BJ (cell line): ENCODE measurements at places on chromosomes 1 and 21.

DNA sequence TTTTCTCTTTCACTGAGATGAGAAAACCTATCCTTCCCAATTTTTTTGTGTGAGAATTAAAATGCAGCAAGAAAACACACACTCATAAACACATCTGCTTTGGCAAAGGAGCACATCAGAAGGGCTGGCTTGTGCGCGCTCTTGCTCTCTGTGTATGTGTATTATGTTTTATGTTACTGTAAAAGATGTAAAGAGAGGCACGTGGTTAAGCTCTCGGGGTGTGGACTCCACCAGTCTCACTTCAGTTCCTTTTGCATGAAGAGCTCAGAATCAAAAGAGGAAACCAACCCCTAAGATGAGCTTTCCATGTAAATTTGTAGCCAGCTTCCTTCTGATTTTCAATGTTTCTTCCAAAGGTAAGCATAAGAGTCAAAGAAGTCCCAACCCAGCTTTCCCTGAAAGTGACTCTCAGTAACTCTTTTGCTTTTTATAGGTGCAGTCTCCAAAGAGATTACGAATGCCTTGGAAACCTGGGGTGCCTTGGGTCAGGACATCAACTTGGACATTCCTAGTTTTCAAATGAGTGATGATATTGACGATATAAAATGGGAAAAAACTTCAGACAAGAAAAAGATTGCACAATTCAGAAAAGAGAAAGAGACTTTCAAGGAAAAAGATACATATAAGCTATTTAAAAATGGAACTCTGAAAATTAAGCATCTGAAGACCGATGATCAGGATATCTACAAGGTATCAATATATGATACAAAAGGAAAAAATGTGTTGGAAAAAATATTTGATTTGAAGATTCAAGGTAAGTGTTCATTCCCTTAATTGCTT, at the start of gene CD2:
CD2 (plus strand) TSS at position 233 of the 780 bp plus-strand sequence; CDS start at position 296, 63 bp downstream.
- no peak for DNase-seq

DNA sequence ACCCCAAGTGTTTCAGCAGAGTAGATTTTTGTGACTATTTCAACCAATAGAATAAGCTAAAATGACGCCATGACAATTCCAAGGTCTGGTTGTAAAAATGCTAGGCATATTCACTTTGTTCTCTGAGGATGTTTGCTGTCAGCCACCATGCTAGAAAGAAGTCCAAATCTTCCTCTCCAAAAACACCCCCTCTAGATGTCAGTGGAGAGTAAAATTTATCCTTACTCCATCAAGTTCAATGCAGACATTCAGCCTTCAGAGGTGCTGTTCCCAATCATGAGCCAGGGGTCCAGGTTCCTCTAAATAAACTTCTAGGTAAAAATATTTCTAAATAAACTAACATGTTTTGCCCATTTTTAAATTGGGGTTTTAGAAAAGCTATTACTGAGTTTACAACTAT, 395.4 kb upstream of the ADAMTS5 start:
- no peak for DNase-seq

DNA sequence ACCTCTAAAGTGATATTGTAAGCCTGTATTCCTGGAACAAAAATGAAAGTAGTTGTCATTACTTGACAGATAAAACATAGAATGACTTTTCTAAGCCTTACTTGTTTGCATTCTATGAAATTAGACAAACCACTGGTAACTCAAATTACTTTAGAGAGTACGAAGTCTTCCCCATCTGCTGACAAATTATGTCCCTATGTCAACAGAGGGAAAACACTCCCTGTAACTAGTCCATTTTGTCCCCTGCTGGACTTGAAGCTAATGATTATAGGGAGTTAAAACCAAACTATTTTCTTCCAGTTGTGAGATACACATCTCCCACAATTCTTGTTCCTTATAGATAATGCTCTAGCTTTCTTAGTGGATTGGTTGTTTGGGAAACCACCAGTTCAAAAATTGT, 39.6 kb downstream of the GREM2 start:
- DNase-seq, result no peak

GRCh38 chr1:1205769-1206375, 520 bp downstream of the TNFRSF18 start:
- no peak for DNase-seq

DNA sequence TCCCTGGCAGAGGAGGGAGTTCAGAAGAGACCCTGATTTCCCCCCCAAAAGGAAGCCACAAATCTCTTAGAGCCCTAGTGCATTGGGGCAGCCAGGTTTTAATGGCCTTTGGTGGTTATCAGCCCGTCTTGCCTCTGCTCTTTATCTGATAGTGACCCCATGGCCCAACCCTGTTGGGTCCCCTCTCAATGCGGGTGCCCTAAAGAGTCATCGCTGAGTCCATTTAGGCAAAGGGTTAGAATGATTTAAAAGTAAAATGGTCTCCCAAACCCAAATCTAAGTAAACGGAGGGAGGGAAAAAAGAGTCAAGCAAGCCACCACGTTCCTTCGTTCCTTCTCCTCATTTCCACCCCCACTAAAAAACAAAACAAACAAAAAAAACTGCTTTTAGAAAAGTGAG, 164.0 kb downstream of the RUNX1 start:
- no peak for DNase-seq

DNA sequence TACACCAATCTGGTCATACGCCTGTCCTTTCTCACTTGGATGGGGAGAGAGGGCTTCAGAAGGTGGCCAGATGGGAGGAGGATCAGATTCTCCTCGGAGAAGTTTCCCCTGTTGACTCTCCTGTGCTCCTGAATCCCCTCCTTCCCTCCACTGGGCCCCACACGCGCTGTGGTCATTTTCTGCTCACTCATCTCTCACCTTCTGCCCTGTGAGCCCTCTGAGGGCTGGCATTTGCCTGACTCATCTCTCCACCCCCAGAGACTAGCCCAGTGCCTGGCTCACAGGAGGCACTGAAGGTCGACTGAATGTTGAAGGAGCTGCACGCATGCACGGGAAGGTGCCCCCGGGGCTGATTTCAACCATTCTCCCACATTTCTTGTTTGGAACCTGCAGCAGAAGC, 14.2 kb downstream of the ABCA4 start:
- DNase-seq, result no peak

DNA sequence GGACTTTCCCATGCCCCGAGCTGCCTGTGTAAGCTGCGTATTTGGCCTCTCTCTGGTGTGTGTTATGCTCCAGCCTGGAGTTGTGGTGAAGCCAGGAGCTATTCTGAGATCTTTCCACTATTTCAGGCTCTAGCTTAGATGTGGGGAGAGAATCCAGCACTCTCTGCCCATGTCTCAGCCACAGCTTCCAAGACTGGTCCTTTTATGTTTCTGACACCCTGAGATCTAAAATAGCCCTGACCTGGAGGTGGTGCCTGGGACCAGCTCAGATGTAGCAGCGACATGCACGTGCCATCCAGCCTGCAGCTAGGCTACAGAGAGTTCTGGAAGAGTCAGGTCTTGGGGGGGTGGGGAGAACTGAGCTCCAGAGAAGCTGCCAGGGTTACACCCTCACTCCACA, 76.5 kb downstream of the TENT5C start:
- no peak for DNase-seq

GRCh38 chr1:29162025-29162424, 19.7 kb downstream of the SRSF4 start:
- no peak for DNase-seq

DNA sequence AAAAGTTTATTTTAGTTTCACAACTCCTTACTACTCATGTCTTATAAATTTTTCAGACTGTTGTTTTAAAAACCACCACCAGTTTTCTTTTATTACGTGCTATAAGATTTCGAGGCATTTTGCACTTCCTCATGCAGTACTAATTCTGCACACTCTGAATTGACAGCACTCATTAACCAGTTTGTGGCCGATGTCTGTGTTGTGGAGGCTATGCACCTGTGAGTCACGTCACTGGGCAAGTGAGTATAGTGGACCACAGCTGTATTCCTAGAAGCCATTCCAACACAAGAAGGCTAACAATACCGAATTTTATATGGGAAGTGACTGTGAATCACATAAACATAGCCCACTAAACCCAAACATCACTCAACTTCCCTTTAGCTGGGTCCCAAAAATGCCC, 21.0 kb upstream of the SPATA6 start:
- no peak for DNase-seq

- DNase-seq, result no peak
Measured at GRCh38 chr1:65176591-65176990, 28.6 kb downstream of the AK4 start.

DNA sequence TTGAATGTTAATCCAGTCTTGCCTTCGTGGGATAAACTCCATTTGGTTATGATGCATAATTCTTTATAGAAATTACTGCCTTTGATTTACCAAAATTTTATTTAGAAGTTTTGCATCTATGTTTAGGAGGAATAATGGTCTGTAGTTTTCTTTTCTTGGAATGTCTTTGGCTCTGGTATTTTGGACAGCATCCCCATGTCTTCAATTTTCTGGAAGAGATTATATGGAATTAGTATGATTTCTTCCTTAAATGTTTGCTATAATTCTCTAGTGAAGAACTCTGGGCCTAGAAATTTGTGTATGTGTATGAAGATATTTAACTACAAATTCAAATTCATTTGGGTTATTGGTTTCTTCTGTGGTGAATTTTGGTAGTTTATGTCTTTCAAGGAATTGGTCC, 92.7 kb downstream of the SNX7 start:
- DNase-seq, result no peak

DNA sequence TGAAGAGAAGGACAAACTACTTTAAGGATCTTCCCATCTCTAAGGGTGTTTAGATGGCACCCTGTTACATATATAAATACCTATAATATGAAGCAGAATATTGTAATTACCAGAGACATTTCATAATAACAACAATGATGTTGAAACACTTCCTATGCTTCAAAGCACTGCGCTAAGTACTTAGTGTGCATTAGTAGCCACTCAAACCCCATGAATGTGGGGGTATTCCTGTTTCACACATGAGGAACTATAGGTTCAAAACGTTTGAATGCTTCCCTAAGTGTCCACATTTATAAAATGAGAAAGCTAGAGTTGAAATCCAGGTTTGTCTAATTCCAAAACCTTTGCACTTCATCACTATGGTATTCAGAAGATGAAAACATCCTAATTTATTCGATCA, 18.5 kb upstream of the OR10J5 start:
- no peak for DNase-seq

- no peak for DNase-seq
Measured at GRCh38 chr1:223083831-223084230, 59.2 kb downstream of the TLR5 start.

GRCh38 chr21:35077466-35077865, 28.4 kb upstream of the RUNX1 start:
- DNase-seq, result no peak

GRCh38 chr1:24294228-24294672, 24.9 kb upstream of the GRHL3 start:
- DNase-seq, result peak; percentile 97

DNA sequence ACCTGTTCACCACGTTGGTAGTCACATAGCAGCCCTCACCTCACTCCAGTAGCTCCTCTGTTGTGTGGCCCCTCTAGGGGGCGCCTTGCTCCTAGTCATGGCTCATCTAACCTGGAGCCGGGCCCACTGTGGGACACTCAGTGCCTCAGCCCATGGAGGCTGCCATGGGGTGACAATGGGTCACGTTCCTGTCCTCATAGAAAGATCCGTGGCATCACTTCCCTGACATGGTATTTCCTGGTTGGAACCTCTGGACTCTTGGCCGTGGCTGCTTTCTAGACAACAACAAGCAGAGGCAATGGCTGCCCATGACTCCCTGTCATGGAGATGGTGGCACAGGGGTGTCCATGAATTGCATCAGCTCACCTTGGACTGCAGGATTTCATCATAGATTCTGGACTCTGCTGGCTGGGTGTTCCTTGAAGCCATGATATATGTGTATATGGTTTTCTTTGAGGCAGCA, 27.5 kb upstream of the SLAMF6 start:
- no peak for DNase-seq

DNA sequence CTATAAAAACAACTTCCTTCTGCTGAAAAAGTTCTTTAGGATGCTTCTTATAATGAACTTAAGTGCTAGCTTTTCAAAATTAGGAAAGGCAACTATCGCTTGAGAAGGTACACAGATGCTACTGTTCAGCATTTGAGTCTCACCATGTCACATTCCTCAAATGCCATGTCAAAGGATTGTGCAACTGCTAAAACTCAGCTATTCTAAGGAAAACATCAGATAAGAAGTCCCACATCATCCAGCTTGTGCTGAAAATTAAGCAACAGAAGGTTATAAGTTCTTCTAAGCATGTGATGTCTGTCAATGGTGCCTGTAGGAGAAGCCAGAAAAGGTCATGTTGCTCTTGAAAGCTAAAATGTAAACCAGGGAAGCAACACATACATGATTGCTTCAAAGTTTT, 36.5 kb downstream of the MCOLN2 start:
- peak; percentile 81 for DNase-seq

- no peak for DNase-seq
Measured at GRCh38 chr1:39685071-39685470, 6.2 kb downstream of the HPCAL4 start.

DNA sequence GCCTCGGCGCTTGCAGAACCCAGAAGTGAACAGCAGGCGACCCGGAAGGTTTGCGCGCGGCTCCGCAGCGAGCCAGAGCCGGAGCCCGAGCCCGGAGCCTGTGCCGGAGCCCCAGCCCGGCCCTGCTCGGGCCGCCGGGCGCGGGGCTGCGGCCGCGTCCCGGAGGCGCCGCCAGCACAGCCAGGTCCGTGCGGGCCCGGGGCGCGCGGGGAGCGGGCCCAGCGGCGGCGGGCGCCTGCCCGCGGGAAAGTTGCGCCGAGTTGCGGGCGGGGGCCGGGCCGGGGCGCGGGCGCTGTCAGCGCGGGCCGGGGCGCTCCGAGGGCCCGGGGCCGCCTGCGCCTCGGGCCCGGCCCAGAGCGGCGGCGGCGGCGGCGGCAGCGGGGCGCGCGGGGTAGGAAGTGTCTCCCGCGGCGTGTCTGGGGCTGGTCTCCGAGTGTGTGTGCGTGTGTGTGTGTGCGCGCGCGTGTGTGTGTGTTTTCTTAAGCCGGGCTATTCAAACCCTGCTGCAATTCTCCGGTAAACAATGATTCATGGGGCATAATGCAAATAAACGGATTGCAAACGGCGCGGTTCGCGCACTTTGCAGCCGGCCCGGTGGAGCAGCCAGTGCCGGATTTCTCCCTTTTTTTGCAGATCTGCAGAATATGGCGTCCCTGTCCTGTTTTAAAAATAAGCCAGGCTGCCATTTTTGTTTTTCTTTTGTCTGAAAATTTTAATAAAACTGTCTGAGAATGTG, at the start of gene ZNF362:
ZNF362 (plus strand) TSS at position 22 of the 736 bp plus-strand sequence. CDS start 14,083 bp downstream, outside the sequence.
- no peak for DNase-seq

DNA sequence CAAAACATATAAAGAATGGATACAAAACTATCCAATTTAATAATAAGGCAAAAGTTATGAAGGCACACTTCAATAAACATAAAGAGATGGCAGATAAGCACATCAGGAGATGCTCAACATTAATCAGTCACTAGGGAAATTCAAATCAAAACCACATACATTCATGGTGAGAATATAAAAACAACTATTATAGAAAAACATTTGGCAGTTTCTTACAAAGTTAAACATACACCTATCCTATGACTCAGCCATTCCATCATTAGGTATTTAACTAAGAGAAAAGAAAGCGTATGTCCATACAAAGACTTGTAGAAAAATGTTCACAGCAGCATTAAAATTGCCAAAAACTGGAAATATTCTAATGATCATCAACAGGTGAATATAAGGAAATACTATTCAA, 44.3 kb downstream of the KIFAP3 start:
- no peak for DNase-seq

GRCh38 chr1:93686504-93687250, 5.0 kb upstream of the BCAR3 start:
- DNase-seq, result no peak
